ENCODE measurements at places on chromosomes 7 and 10.

GRCh38 chr10:100807241-100807951, 62.0 kb downstream of the PAX2 start:
- DNase-seq: no peak

GRCh38 chr7:6636741-6637543, at the start of gene ZNF316:
ZNF316 (plus strand) TSS chr7:6637318; CDS start chr7:6642410, 5,092 bp downstream.
- DNase-seq: peak; percentile 78

DNA sequence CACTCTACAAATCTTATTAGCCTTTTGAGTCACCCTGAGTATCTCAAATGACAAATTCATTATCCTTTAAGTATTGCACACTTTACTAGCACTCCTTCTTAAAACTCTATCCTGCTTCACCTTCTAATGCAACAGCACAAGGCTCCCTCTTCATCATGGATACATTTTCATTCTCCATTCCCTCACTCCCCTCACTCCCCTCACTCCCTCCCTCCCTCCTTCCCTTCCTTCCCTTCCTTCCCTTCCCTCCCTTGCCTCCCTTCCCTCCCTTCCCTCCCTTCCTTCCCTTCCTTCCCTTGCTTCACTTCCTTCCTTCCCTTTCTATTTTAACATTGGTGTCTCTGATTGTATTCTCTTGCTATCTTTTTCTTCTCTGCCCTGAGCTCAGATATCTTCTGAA, 130.5 kb downstream of the PCLO start:
- DNase-seq: no peak

DNA sequence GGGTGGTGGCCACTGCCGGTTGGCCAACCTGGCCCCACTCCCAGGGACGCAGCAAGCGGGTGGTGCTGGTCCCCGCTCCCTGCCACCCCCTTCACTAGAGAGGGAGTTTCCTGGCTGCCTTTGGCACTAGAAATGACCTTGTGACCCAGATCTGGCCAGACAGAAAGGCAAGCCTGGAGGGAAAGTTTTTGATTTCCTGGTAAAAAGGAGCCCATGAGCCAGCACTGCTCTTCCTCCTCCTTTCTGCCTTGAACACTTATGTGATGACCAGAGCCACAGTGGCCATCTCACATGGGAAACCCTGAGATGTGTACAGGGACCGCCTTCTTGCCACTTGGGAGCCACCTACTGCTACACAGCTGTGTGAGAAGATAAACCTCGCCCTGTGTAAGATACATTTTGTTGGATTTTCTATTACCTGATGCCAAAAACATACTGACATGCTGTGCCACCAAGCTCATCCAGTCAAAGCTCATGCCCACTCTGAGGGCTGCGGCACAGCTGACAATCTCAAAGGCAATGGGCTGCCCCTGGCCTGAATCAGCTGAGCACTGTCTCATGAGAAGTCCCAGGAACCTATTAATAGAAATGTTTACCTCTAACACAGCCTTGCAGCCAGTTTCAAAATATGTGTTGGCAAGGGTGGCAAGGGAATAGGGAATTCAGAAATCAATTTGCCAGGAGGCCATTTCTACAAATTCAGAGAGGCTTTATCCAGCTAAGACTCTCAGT, 94.0 kb downstream of the CYTH3 start:
- DNase-seq: no peak

- no peak for DNase-seq
Measured at GRCh38 chr7:11786186-11786585, 45.8 kb downstream of the THSD7A start.

DNA sequence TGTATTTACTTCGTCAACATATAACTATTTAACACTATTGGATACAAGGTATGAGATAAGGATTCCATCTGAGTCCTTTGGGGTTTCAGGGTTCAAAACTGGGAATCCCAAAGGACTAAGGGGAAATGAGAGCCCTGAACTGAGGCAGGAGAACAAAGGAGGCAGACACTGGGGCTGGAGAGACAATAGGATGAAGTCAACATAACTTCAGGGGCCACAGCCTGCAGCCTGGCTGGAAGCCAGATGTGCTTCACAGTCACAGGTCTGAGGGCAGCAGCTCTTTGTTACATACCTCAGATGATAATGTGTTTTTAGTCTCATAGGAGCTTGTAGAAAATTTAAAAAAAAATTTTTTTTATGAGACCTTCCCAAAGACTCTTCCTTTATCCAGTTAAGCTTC, 73.3 kb downstream of the NRF1 start:
- DNase-seq: no peak

- DNase-seq: peak; percentile 98
Measured at GRCh38 chr7:149090397-149091195, at the start of gene ZNF786. ZNF786 (minus strand) TSS chr7:149090718; CDS start chr7:149090640, 78 bp downstream.

DNA sequence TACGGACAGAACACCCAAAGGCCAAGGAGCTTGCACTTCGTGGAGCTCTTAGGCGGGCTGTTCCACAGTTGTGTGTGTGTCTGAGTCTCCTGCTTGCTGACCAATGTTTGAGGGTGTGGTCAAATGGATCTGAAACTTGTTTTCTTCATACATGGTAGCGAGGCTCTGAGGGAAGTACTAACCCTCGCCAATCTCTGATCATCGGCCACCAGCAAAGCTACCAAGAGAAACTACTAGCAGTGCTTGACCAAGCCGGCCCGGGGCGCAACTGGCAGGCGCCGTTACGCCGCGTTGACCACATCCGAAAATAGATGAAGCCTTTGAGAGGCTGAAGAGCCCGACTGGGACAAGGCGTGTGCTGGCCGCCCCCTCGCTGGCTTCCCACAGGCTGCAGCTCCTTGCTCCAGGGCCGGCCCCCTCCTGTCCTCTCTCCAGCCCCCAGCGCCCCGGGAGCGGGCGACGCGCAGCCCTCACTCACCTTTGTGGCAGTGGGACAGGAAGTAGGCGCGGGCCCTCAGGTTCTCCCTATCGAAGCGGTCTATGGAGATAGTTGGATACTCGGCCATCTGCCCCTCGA, 384 bp downstream of the DCLRE1C start:
- DNase-seq: peak; percentile 83

- peak; percentile 64 for DNase-seq
Measured at GRCh38 chr10:96714031-96714590, 6.2 kb downstream of the PIK3AP1 start.

DNA sequence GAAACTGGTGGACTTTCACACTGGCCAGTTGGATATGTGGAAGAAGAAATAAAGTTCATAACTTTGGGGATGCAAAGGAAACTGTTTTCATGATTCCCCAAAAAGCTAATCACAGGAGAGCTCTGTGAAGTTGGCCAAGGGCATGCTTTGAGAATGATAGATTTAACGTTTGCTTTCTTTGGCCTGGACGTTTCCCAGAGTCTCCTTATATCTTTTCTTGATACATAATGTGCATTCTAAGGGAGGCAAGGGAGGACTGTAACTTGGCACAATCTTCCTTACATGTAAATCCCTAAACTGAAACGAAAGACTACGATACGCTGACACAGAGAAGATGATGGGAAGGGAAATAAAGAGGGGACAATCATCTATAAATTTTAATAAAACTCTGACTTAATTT, 176.5 kb upstream of the INHBA start:
- no peak for DNase-seq

DNA sequence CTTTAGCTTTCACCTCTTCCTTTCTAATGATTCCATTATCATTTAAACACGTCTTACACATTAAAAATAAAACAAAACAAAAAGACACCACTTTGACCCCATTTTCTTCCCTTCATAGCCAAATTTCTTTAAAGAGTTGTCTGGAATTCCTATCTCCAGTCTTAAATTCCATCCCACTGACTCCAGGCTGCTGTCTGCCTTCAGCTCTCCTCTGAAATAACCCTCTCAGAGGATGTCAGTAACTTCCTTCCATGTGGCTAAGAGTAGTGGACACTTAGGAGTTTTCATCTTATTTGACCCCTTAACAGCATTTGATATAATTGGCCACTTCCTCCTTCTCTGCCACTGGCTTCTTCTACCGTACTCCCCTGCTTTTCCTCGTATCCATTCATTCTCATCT, 69.6 kb upstream of the MKX start:
- DNase-seq: peak; percentile 20

- DNase-seq: peak; percentile 72
Measured at GRCh38 chr7:43018446-43018845, 86.3 kb downstream of the MRPL32 start.

DNA sequence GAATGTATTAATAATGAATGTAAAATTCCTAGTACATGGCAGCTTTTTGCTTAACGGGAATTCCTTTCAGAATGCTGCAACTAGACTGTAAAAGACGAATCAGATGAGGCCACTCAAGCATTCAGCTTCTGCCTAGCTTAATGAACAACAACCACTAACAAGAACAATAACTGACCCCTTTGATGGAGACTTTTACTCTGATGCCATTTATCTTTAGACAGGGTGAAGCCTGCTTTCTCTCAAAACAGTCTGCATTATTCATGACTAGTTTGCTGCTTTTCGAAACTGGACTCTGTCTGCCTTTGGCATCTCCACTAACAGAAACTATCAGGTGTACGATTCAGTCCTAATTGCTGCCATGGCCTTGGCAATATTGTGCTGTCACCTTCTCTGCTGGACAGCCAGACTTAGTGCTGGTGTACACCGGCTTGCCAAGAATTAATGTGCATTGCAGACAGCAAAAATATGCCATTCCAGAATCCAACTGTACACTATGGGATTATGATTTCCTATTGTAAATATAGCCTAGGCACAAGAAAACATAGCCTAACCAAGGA, 295.5 kb upstream of the CDC14C start:
- no peak for DNase-seq

- no peak for DNase-seq
Measured at GRCh38 chr7:75536491-75536890, 44.4 kb downstream of the SPDYE5 start.

GRCh38 chr10:12766223-12766622, 235.3 kb downstream of the CCDC3 start:
- no peak for DNase-seq

DNA sequence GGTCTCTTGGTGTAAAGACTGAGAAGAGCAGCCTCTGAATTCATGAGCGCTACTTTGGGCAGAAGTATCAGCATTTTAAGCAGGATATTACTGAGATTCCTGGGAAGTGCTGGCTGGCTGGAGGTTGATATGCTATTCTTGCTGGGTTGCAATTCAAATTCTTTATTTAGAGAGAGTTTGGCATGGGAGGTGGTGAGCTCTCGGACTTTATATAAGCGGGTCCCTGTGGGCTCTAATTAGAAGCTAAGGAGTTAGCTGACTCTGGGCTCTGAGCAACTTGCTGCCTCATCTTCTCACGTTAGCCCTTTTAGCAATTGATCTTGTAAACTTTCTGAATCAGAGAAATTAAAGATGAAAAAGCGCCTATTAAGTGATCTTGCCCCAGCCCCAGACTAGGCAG, 430.9 kb downstream of the SORCS3 start:
- DNase-seq: no peak

DNA sequence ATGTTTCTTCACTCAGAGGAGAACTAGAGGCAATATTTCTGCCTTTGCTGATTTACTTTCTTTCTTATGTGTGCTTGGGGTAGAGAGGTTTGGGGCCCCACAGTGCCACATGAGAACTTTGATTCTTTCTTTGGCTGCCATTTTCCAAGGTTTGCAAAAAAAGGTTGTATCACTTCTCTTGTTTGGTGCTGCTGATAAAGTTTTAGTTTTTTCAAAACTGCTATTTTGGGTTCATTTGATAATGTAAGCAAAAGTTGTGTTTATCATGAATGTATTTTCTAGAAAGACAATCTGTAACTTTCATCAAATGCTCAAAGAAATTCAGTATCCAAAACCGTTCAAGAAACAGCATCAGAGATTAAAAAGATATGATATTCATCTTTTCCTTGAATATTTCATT, 30.6 kb upstream of the PARP12 start:
- no peak for DNase-seq

- no peak for DNase-seq
Measured at GRCh38 chr10:96448021-96448457, 65.7 kb downstream of the TLL2 start.

DNA sequence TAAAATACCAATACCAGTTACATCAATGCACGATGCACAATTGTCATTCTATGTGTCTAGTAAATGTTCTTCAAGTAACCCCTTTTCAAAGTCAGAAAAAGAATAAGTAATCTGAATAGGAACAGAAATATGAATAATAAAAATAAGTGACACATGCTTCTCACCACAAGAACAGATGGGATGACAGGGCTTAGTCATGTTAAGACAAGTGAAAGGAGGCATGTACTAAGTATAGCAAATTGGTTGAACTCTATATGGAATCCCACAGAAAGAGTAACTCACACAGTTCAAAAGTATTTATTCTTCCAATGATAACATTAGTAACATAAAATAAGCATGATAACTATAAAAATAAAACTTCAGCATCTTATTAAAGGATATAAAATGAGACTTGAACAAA, 100.9 kb upstream of the TAS2R16 start:
- DNase-seq: no peak

GRCh38 chr10:3433988-3434387, 261.4 kb upstream of the PITRM1 start:
- DNase-seq: no peak

DNA sequence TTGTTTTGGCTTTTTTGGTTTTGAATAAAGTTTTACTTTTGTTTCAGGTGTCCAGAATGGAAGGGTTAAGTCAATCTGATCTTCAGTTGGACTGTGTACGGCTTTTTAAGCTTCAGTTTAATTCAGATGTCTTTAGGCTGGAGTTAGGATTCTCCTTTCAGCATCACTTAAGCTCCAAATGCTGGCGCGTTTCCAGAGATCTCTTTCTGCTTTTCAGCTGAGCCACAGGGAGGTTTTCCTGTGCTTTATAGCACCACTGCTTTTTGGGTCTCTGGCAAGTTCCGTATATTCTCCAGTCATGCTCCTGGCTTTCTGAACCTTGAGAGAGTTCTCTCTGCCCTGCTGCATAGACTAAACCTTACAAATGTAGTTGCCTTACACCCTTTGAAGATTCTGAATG, 60.0 kb downstream of the VTI1A start:
- no peak for DNase-seq

GRCh38 chr10:35434533-35434932, 98.2 kb downstream of the CCNY start:
- DNase-seq: no peak

- DNase-seq: no peak
Measured at GRCh38 chr7:69820479-69821192, 222.4 kb downstream of the AUTS2 start.

DNA sequence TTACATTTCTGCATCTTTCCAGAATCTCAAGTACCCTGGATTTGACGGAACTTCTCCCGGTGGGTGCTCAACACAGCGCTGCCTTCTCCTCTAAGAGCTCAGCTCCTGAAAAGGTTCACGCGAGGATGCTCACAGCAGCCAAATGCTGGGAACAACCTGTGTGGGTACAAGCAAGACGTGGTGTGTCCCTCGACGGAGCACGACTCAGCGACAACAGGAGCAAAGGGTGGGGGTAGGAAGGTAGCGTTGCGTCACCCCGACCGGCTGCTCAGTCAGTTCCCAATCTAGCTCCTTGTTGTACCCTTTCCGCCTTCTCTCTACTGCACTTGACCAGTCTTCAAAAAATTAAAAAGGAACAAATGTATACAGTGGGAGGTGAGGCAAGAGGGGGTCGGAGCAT, 117.3 kb downstream of the PTPRN2 start:
- no peak for DNase-seq

DNA sequence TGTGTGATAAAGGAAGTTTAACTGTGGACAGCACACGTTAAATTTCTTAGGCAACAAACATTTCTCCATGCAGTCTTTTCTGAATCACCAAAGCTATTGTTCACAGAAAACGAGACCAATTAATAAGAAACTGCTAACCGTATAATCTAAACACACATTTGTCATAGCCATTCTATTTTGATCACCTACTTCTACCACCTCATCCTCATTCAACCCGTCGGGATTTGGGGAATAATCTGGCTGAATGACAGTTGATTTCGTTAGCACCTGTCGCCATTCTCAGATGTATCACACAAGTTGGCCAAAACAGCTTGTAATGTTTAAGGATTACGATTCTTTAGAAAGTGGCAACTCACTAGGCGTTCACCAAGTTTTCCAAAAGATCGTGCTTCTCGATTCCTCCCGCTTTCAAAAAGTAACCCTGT, 1.2 kb downstream of the EZH2 start:
- peak; percentile 55 for DNase-seq
